ENCODE measurements at places on chromosomes 11 and 22.

DNA sequence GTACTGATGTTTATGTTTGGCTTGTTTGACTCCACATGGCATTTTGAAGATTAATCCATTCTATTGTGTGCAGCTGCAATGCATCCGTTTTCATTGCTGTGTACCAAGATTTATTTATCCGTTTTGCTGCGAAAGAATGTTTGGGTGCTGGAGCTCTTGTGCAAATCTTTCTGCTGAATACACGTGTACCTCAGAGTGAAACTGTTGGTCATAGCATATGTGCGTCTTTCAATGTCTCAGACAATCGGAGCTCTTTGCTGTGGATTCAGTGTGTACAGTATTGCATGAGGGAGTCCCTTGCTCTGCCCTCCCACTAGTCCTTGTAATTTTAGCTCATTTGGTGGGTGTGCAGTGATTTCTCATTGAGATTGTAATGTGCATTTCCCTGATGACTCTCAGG is 545.4 kb downstream of the TBC1D22A start:
- no peak for DNase-seq

- DNase-seq: no peak
Observed at GRCh38 chr11:13440100-13440855, 22.7 kb downstream of the BTBD10 start.

DNA sequence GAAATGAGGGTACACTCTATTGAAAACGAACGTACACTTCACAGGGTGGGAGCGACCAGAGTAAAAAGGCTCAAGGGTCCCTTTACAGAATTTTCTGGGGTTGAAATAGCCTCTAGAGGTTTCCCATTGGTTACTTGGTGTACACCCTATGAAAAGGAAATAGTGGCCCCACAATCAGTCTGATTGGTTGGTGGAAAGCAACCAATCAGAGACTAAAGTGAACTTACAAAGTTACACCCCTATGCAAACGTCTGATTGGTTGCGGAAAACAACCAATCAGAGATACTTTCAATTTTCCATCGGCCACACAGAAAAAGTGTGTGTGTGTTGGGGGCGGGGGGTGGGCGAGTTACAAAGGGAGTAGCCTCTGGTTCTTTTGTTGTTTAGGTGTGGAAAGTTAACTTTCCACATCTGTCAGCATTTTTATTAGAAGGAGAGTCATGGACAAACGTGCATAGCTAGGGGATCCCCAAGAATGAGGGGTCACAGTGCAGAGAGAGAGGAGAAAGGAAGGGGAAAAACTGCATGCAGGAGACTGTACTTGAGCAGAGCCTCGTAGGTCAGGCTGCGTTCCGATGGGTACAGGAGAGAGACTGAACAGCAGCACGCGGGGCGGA is 1152.1 kb downstream of the TBC1D22A start:
- DNase-seq: no peak

DNA sequence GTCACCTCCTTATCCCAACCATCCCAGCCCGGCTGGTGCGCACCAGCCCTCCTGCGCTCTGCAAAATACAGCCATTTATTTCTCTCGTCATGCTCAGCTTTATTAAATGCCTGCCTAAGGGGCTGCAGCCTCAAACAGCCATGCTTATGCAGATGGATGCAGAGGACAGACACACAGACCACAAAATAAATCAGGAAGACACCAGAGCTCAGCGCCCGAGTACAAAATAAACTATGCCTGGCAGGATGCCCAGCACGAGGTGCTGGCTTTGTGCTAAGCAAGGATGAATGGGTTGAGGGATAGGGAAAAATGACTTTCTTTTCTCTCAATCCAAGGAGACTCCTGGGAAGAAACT is 70.5 kb downstream of the RPUSD4 start:
- DNase-seq: no peak

GRCh38 chr11:1054143-1055108 is 17.9 kb upstream of the MUC6 start:
- DNase-seq: no peak

DNA sequence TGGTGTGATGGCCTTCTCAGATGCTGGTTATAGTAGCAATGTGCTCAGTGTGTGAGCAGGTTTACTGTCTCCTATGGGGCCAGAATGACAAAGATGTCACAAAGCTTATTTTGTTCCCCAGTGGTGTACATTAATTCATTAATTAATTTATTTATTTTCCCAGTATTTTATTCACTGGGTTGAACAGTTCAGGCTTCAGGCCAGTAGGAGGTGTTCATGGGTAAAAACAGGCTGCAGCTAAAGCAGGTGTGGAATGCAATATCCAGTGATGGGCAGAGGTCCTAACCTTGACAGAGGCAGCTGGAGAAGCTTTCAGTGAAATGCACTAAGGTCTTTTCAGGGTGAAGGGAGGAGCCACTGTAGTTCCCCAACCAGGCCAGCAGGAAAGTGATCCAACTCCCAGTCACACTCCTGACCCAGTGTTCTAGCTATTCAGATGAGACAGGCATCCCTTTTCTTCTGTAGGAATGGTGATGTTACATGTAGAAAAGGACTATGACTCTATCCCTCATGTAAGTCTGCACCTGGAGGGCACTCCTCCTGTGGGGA is 7.8 kb upstream of the FANCF start:
- DNase-seq: no peak

DNA sequence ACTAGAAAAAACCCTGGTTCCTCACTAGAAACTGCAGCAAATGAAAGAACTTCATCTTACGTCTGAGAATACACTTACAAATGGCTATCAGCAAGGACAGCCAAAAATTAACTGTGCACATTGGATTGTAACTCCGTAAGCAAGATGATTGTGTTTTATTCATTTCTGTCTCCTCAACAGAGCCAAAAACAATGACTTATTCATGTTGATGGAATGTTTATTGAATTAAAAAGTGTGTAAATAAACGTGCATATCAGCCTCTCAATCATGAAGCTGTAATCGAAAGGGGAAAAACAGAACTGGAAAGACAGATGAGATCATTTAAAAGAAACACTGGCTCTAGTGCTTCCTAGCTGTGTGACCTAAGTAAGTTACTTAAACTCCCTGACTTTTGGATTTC is 307.5 kb upstream of the ZC3H12C start:
- no peak for DNase-seq

GRCh38 chr22:47176573-47177333 is 414.3 kb downstream of the TBC1D22A start:
- DNase-seq: no peak

DNA sequence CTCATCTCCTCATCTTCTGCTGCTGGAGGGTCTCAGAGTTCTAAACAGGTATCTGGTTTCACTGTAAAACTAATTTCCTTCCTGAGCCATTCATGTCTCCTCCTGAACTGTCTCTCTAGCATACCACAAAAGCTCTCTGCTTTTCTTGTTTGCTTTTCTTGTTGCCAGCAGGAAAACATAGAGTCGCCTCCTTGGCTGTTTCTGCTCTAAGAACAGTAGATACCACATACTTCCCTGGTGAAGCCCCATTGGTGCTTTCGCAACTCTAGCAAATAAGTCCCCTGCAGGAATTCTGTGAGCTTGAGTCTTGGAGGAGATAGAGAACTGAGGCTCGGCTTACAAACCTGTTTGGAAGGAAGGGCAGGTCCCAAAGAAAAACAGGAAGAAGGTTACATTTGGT is 7.0 kb downstream of the DIXDC1 start:
- DNase-seq: no peak

- DNase-seq: no peak
Observed at GRCh38 chr22:25554238-25554671, 10.2 kb upstream of the GRK3 start.

DNA sequence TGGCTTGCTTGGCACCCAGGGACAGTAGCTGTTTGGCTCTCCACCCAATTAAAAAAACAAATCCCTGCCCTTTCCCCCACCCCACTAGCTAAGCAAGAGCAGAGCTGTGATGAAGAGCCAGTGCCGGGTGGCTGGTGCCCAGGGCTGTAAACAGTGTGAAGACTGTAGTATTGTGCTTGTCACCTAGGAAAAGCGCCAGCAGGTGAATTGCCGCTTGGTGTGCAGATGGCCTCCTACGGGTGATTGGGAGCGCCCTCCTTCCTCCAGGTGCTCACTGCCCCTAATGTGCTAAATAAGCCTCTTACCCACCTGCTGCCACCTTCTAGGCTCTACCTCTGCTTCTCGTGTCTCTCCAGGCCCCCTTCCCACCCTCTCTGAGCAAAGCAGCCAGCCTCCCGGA is 18.4 kb upstream of the RAPSN start:
- DNase-seq: no peak

- no peak for DNase-seq
Observed at GRCh38 chr11:133905677-133906156, 51.1 kb downstream of the IGSF9B start.

- no peak for DNase-seq
Observed at GRCh38 chr11:34432822-34433221, 5.9 kb upstream of the CAT start.

- DNase-seq: no peak
Observed at GRCh38 chr11:30879322-30880005, 293.3 kb upstream of the MPPED2 start.

DNA sequence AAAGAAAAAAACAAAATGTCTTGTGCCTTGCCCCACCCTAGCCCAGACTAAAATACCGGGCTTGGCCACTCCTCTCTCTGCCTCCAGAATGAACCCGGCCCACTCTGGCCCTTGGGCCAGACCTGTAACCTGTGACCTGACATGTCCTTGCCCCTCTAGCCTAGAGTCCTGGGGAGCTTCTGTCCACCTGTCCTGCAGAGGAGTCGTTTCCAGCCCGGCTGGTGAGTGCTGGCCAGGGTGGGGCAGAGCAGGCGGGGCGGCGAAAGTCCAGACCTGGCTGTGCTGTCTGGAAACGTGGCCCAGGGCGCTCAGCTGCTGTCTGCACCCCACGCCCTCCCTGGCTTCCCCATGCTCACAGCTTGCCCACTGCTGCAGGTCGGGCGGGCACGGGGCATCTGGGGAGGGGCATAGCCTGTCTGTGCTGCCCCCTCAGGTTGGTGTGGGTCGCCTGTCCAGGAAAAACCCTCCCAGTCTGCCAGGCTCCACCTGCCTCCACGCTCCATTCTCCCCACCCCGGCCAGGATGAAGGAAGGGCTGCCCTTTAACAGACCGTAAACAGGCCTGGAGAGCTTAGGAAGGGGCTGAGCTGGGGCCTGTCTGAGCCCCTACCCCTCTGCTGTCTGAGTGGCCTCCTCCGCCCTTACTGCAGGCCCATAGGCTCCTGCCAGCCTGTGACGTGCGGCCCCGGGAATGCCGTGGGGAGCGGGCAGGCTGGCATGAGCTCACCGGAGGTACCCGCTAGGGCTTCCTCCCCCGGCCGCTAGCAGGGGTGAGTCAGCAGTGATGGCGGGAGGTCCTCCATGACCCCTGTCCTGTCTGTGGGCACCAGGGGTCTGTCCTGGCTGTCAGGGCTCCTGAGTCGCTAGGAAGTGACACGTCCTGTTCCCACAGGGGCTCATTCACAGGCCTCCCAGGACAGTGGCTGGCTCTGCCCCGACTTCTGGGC is 1.9 kb downstream of the CD151 start:
- DNase-seq: no peak

- no peak for DNase-seq
Observed at GRCh38 chr11:14065681-14066080, 103.2 kb downstream of the SPON1 start.

DNA sequence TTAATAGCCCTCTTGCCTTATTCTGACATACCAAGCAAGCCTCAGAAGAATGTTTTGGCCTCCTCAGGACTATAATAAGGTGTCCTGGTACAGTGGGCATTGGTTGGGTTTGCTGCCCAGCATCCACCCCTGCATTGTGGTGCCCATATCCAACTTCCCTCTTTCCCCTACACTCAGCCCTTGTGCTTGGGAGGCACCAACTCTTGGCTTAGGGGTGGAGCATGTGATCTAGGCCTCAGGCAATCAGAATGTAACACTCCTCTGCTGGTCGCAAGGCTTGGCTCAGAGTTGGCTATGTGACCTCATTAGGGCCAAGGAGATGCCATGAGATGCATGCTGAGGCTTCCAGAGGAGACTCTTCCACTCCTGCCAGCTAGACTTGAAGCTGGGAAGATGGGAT is 123.0 kb downstream of the CSNK2A3 start:
- no peak for DNase-seq

- no peak for DNase-seq
Observed at GRCh38 chr11:64444838-64445441, 86.0 kb downstream of the RPS6KA4 start.

DNA sequence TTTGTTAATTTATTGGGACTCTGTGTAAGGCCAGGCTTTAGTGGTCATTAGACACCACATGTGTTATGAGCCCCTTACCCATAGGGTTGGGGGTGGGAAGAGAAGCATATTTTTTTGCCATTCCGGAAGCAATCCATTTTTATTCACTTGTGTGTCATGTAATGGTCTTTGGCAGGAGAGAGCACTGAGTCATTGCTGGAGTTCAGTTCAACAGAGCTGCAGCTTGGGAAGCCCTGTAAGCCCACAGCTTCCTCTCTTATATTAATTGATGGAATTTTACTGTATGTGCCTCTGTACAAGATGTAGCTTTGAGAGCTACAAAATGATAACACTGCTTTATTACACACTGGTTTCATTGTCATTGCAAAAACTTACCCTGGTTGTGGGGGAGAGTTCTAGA is 177.3 kb upstream of the SORL1-AS1 start:
- no peak for DNase-seq

DNA sequence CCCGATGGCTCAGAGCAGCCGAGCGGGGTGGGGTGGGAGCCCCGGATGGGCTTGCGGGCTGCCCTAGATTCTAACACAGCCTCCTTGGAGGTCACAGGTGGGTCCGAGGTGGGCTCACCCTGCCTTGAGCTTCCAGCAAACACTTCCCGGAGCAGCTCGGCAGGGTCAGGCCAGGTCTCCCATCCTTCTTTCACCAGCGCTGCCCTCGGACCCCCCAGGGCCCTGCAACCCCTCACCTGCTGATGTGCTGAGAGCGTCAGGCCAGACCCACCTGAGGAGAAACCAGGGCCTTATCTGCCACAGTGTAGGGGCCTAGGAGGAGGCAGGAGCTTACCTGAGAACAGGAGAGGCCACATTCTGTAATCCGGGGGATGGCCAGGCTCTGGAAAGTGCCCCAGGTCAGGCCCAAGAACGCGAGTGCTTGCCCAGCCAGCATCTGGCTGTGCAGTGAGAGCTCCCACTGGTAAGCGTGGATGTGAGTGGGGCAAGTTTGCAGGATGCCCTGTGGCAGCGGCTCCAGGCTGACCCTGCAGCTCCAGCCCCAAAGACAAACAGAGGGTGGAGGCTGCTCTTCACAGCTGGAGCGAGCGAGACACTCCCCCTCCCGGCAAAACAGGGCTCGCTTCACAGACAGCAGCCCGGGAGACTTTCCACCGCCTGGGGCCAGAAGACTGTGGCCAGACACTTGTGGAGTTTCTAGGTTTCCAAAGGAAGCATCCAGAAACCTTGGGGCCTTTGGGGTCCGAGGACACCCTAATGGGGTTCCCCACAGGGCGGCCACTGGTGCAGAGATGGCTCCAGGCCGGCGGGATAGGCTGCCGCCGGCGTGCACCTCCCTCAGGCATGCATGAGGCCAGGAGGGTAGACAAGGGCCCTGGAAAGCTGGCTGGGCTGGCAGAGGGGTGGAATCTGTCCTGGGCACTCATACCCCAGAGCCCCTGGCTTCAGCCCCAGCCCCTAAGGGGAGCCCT is at the start of gene IL17REL:
Gene IL17REL, minus strand, starts transcription at position 555 of the 971 bp plus-strand sequence. Its CDS starts 119 bp downstream, at position 436.
- no peak for DNase-seq

- no peak for DNase-seq
Observed at GRCh38 chr11:45853332-45854219, 6.3 kb downstream of the CRY2 start.

GRCh38 chr11:132658696-132659095 is 873.6 kb downstream of the OPCML start:
- no peak for DNase-seq
